Breast epithelium (tissue), 4 donors: ENCODE measurements at places on chromosomes 7 and 10.

DNA sequence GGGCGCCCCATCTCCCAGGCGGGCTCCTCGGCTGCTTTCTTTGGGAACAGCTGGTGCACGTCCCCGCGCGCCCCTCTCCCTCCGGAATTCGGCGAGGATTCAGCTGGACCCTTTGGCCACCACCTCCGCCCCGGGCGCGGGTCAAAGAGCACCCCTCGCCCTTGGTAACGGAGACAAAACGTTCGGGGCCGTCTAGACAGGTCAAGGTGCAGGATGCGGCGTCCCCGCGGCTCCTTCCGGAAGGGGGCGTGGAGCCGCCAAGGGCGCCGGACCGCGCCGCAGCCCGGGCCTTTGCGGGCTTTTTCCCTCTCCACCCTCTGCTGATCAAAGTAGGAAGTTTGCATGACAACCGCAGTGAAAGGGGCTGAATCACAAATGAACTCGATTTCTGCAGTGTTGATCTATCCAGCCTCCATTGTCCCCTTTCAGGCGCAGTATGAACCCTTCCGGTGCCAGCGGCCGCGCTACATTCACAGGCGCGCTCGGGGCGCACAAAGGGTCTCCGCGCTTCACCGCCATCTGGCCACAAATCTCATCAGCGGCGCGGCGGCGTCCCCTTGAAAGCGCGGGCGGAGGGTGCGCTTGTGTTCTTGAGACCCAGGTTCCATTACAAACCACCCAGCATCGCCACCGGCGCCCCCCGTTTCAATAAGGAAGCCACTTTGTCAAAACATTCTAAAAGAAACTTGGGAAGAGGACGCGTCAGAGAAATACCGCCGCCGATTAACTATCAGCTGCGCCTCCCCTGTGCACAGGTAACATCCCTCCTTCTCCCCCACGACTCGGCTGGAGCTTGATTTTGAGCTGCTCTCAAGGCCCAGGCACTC, 36.4 kb downstream of the CNPY1 start:
- H3K36me3 ChIP-seq: no peaks in the 10 kb centered on the region
- H3K27ac ChIP-seq: no peak overlapping the region
- DNase-seq: no peak

DNA sequence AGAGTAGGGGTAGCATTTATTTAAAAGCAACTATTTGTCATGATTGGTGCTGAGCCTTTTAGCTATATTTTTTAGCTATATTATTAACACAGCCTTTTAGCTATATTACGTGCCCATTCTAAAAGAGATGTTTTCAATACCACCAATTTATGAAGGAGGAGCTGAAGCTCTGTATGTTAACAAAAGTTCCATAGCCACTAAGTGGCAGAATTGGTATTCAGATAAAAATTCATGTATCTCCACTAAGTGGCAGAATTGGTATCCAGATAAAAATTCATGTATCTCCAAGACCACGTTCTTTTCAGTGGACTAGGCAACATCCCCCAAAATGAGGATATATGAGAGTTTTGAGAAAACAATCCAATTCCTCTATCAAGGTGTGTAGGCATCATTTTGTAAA, 268.6 kb downstream of the HGF start:
- no peaks in the 10 kb centered on the region for H3K36me3 ChIP-seq
- H3K4me3 ChIP-seq: no peak overlapping the region
- H3K27me3 ChIP-seq: no peaks in the 10 kb centered on the region

DNA sequence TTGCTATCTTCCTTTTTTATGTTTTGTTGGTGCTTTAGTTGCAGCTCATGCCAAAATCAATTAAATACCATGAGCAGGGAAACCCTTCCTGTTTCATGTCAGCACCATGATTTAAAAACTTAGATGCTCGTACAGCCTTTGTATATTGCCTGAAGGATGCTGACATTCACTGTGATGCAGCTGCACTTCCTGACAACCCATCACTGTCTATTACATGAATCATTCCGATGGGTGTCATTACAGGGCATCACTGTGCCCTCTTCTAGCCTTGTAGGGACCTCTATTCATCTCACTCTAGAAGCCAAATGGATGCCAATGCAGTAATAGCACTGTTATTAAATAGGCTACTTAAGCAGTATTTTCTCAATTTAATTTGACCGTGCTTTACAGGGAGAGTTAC, 18.3 kb upstream of the ITGB1 start:
- no peaks in the 10 kb centered on the region for H3K4me1 ChIP-seq
- DNase-seq: no peak
- no peak overlapping the region for H3K27ac ChIP-seq

DNA sequence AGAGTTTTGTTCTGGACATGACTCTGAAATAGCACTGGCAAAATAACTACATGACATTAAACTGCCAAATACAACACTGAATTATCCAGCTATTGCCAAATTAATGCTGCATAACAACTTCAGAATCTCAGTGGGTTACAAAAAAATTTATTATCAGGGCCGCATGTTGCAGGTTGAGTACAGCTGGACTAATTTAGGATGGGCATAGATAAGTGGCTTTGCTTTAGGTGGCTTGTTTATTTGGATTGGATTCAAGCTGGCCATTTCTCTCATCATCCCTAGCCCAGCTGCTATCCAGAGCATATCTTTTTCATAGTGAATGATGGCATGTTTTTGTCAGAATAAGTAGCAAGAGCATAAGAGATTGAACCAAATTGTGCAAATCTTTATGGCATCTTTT, 1277.1 kb downstream of the REEP3 start:
- H3K27me3 ChIP-seq: no peaks in the 10 kb centered on the region
- DNase-seq: no peak
- no peaks in the 10 kb centered on the region for H3K36me3 ChIP-seq
- no peak overlapping the region for H3K4me3 ChIP-seq
- no peaks in the 10 kb centered on the region for H3K4me1 ChIP-seq

DNA sequence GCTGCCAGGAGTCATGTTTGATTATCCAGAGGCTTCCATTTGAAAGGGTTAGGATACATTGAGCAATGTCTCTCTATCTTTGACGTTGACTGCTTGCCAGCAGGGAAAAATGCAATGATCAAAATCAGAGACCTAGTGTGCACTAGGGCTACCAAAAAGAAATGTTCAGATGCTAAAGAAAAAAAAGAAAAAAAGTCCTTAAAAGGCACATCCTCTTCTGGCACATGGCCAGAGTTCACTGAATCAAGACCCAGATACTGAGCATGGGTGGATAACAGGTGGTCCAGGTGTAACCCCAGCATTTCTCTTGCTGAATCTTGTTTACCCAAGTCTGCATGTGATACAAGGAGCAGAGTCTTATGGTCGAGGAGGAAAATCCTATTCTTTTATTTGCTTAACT, 899.3 kb downstream of the SORCS3 start:
- H3K4me3 ChIP-seq: no peak overlapping the region
- no peaks in the 10 kb centered on the region for H3K36me3 ChIP-seq
- DNase-seq: no peak
- H3K4me1 ChIP-seq: no peaks in the 10 kb centered on the region

GRCh38 chr7:44324481-44325200, 753 bp downstream of the CAMK2B start:
- no peaks in the 10 kb centered on the region for H3K36me3 ChIP-seq
- no peak for DNase-seq

DNA sequence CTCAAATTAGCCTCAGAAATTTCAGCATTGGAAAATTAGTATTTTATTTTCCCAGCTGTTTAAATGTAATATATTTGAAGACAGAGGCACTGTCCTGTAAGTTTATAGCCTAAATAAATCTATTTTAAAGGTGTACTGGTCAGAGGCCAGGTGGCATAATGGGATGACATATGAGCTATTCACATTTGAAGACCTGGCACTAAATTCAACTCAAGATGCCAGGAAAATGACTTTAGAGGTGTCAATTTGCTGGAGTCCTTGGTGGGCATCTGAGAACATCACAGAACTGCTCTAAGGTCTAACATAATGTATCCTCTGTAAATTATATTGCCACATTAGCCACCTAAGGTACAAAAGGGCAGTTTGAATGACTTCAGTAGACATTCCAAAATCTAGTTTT, 348.9 kb upstream of the BMPER start:
- H3K36me3 ChIP-seq: no peaks in the 10 kb centered on the region
- DNase-seq: no peak
- H3K27ac ChIP-seq: no peak overlapping the region
- H3K4me3 ChIP-seq: no peak overlapping the region
- no peaks in the 10 kb centered on the region for H3K4me1 ChIP-seq

GRCh38 chr7:79093421-79093820, 360.0 kb downstream of the MAGI2 start:
- DNase-seq: no peak
- no peak overlapping the region for H3K27ac ChIP-seq
- H3K4me1 ChIP-seq: no peaks in the 10 kb centered on the region
- H3K36me3 ChIP-seq: no peaks in the 10 kb centered on the region
- H3K4me3 ChIP-seq: no peak overlapping the region

DNA sequence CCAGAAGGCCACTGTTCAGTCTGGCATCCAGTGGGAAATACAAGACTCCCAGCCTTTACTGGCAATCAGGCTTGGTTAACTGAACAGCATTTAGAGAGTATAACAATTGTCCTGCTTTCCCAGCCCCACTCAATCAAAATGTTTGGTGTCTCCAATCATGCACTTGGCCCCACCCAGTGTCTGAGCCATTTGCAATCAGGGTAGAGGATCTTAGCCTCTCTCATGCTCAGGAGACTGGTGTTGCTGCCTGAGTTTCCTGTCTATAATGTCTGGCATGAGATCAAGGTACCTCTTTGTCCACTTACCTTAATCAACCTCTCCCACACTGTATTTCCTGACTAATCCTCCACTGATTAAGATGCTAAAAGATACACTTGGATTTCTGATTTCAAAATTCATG, 290.2 kb upstream of the GHITM start:
- H3K4me1 ChIP-seq: no peaks in the 10 kb centered on the region
- no peaks in the 10 kb centered on the region for H3K36me3 ChIP-seq
- no peak overlapping the region for H3K4me3 ChIP-seq
- no peak for DNase-seq

GRCh38 chr10:27743877-27744801, 1.5 kb downstream of the MKX start:
- H3K36me3 ChIP-seq: no peaks in the 10 kb centered on the region
- DNase-seq: no peak
- no peak overlapping the region for H3K27ac ChIP-seq
- peaks cover 23% of the 10 kb centered on the region for H3K4me1 ChIP-seq
